ENCODE measurements at places on chromosomes 13 and 19. TPM values are rescaled to one million over a fixed set of nuclear protein-coding genes. Genes with fewer than 3 reads are reported as not detected.

OVOL3 gene
- not detected for total RNA-seq

LRFN3 gene
- 8.8 TPM for total RNA-seq

TMEM145 gene
- 0.24 TPM for total RNA-seq

PSG7 gene
- total RNA-seq: not detected

SBSN gene
- not detected for total RNA-seq

SMIM17 gene
- not detected for total RNA-seq

PRSS57 gene
- total RNA-seq: not detected

LAIR1 gene
- 5.1 TPM for total RNA-seq

GPC6 gene
- total RNA-seq: 1.4 TPM

NPAS1 gene
- total RNA-seq: 0.54 TPM

CEACAM6 gene
- 0.16 TPM for total RNA-seq

DNA sequence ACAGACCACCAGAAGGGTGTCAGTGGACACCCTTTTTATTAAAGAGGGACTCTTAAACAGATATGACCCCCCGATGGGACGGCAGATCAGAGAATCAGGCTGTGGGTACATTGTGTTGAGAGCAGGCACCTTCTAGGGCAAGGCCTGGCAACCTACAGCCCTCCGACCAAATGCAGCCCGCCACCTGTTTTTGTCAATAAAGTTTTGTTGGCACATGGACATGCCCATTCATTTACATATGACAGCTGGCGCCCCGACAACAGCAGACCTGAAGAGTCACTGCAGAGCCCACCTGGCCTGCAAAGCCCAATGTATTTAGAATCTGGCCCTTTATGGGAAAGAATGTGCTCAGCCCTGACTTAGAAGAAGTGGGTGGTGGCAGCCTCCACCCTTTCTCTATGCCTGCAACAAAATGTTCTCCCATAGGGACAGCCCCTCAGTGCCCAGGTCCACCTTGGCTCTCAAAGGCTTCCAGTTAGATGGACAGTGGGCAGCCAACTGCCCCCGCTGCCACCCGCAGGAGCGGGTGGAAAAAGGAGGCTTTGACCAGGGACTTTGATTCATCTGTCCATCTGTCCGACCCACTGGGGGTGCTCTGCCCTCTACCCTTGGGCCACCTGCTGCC, 184.9 kb downstream of the PTPRS start:
- DNase-seq: no peak

GRCh38 chr13:22173610-22174009, 502.7 kb downstream of the FGF9 start:
- DNase-seq: no peak

DNA sequence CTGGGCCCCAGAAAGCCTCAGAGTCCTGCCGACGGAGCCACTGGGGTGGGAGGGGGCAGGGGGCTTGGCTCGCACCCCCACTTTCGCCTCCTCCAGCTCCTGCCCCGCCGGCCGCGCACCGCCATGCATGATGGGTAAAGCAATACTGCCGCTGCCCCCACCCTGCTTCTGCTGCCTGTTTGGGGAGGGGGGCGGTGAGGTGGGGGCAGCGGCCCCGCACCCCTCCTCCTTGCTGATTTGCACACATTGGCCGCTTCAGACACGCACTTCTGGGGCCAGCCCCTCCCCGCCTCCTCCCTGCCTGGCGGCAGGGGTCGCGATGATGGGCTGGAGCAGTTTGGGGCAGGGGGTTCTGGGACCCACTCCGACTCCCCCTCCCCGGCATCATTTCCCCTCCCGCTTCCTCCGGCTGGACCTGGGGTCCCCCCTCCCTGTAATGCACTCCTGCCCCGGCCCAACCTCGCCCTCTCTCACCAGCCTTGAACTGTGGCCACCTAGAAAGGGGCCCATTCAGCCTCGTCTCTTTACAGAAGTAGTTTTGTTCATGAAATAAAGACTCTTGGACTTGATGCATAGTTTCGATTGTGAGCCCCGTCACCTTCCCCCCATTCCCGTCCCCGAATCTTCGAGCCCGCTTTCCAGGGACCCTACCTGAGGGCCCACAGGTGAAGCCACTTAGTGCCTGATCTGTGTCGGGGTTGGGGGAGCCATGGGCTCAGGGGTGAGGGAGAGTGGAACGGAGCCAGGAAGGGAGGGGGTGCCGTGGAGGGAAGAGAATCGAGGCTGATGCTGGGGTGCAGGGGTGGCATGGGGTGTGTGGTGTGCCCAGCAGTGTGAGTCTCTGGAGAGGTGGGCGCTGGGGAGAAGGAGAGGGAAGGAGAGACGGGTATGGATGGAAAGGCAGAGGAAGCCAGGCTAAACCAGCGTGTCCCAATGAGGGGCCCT, 1.4 kb upstream of the HPN start:
- no peak for DNase-seq

DNA sequence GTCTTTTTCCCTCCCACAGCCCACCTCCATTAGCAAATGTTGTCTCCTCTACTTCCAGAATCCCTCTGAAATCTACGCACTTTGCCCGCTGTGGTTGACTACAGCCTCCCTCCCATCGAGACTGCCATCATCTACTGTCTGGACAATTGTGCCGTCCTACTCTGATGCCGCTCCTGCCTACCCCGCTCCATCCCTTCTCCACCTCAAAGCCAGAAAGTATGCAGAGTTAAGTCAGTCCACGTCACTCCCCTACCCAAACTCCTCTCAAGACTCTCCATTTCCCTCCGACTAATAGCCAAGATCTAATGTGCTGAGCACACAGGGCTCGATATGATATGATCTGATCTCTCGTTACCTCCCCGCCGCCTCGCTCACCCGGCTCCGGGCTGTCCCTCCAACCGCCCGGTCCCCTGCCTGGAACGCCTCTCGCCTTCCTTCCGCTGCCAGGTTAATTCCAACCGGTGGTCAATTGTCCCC, 556 bp downstream of the CACTIN start:
- DNase-seq: no peak

DNA sequence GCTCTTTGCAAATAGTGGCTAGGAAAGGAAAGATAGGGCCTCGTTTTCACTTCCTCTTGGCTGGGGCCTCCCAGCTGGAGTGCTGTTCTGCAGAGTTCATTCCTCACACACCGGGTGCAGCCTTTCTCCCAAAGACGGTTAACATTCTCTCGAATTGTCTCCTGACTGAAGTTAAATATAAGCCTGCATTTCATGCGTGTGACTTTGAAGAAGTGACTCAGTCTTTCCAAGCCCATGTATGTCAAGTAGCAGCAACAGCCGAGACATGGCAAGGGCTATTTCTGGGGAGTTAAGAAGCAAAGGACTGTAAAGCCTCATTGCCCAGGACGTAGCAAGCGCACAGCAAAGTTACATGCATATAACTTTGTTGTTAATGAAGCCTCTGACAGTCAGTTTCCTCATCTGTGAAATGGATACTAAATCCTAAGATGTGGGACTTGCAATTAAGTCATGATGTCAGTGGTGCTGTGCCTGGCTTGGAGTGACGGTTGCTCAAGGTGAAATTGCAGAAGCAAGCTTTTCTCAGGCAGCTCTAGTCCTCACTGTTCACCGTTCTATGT, 502.4 kb downstream of the MYO16 start:
- DNase-seq: no peak

DNA sequence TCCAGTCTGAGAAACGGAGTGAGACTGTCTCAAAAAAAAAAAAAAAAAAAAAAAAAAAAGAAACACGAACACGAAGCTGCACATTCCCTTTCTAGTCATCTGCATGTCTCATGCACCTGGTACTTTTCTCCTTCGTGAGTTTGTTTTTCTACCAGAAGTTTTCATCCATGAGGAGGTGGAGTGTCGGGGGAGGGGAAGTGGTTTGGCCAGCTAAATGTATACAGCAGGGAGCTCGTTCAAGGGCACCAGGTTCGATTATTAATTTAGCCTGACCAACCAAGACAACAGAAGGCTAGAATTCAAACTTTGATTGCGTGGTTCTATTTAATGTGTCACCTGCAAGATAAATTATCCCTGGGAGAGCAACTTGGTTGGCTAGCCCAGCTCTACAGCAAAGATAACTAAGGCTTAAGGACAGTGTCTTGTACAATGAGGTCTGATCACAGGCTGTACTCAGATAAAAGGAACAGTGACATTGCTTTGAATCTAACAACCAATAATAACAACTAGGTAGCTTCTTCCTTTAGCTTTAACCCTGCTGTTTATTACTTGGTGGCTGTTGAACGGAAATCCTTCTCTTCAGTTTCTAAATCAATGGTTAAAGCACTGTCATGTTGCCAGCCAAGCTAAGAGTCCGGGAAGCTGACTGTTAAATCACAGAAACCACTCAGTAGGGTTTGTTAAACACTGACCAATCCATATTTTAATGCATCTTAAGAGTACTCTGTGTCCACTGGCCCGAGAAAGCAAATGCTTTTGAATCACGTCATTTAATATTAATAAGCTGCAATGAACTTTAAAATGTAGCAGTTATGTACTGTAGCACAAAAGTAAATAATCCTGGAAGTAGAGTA, 98.4 kb upstream of the STARD13 start:
- no peak for DNase-seq

DNA sequence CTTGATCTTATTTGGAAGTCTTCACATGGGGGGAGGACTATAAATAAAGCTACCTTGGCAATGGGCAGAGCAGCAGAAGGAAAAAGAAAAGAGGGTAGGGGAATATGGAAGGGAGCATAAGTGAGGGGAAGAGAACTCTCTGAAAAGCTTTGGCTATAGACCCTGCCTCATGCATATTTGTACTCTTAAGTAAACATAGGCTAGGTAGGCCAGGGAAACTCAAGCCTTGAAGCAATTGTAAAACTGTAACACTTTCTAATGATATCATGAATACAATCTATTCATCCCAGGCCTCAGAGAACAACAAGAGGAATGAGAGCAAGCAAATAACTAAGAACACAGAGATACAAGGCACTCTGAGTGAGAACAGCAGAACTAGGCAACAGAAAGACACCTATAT, 20.4 kb downstream of the MYCBP2 start:
- DNase-seq: no peak

DNA sequence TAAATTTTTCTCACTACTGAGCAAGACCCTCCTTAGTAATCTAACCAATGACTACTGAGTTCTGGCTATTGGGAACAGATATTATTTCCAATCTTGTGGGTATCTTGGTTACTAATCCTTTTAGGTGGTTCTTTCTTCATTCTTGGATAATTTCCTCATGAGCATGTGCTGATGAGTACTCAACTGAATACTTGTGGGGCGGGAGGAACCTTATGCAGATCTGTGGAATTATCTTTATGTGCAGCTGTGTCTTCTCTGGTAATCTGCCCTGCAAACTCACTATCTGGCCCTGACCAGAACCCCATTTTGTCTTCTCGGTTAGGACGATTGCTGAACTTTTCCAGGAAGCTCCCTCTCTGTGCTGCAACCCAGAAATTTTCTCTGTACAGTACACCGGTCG, 89.7 kb upstream of the TRPC4 start:
- no peak for DNase-seq

- DNase-seq: no peak
These were observed 21.7 kb downstream of the PRKCSH start for GRCh38 chr19:11457115-11457514.

- DNase-seq: no peak
These were observed 605 bp upstream of the TEX30 start for GRCh38 chr13:102774214-102774568.

DNA sequence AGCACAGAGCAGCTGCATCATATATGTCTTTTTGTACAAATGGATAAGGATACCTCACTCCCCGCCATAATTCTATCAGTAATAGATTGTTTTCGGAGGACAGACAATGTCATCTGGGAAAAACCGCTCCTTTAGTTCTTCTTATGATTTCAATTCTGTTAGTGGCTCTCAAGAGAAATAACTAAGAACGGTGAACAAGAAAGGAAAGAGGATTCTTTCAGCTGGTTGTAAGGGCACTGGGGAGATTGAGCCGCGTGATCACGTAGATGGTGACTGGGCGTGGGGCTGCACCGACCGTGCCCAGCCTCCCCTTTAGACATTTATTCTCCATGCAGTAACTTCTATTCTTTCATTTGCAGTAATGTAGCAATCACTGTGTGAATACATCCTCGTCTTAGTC, 99.4 kb upstream of the PEG3 start:
- no peak for DNase-seq

GRCh38 chr19:1852581-1853128, 4.4 kb upstream of the REXO1 start:
- no peak for DNase-seq

DNA sequence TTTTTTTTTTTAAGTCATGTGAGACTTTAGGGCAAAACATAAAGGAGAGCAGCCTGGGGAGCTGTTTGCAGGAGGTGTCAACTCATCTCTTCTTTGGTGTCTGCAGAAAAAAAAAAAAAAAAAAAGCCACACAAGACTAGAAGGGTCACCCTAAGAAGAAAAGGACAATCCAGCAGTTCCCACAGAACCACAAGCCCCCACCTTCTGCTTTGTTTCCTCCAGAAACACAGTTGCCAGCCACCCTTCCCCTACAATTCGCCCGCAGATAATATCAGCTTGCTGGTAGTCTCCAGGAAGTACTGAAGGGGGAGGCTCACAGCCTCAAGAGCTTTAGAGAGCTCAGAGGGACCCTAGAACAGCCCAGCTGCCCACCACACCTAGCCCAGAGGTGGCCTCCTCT, 22.3 kb upstream of the ZBTB7A start:
- DNase-seq: no peak

DNA sequence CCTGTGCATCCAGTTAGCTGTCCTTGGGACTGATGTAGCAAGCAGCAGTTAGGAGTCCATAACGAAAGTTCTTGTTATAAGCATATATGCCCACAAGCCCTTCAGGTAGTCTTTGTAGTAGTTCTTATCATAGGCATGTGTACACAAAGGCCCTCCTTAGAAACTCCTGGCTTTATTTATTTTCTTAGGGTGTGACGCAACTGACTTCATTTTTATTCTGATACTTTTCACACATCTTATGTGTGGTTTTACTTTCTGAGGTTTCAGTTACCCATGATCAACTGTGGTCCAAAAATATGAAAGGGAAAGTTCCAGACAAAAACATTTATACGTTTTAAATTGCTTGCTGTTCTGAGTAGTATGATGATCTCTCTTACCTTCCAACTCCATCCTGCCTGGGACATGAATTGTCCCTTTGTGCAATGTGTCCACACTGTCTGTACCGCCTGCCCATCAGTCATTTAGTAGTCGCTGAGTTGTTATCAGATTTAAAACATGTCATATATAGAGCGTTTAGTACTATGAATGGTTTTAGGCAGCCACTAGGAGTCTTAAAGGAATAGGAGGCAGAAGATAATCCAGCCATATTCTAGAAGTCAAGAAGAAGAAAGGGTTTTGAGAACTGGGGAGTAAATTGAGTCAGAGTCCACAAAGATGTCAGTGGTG, 19.4 kb downstream of the GPC5 start:
- no peak for DNase-seq
